Fibroblast of skin of back (primary cell): ENCODE measurements at places on chromosomes 3 and 15.

GRCh38 chr3:193347521-193348501, 30.7 kb downstream of the ATP13A5 start:
- DNase-seq, result no peak

DNA sequence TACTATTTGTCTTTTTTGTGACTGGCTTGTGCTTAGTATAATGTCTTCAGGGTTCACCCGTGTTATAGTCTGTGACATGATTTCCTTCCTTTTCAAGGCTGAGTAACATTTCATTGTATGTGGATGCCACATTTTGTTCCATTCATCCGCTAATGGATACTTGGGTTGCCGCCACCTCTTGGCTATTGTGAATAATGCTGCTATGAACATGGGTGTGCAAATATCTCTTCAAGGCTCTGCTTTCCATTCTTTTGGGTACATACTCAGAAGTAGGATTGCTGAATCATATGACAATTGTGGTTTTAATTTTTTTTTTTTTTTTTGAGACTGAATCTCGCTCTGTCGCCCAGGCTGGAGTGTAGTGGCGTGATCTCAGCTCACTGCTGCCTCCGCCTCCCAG, 15.4 kb downstream of the CRTC3 start:
- peak; percentile 36 for DNase-seq

GRCh38 chr15:40353697-40354096, 2.9 kb downstream of the PHGR1 start:
- no peak for DNase-seq

- no peak for DNase-seq
Observed at GRCh38 chr3:127777921-127778656, 44.2 kb downstream of the MGLL start.
